ENCODE measurements at places on chromosomes 7 and 10. TPM values are rescaled to one million over a fixed set of nuclear protein-coding genes. Genes with fewer than 3 reads are reported as not detected.

Gene SEMA4G
- 29.4 TPM for total RNA-seq

Gene RTKN2
- 7.9 TPM for total RNA-seq

Gene A1CF
- total RNA-seq: 0.30 TPM

Gene BHLHA15
- total RNA-seq: 5.2 TPM

- no peak for DNase-seq
Measured at GRCh38 chr10:103852856-103853255, 2.5 kb downstream of the SH3PXD2A start.

GRCh38 chr10:43699516-43699915, 50.8 kb upstream of the ZNF32 start:
- DNase-seq: no peak

GRCh38 chr7:115229401-115230105, 307.7 kb downstream of the MDFIC start:
- no peak for DNase-seq

Data from HCT116 (cell line).